Urinary bladder (tissue), 4 donors: ENCODE measurements at places on chromosomes 3 and 15. TPM values are rescaled to one million over a fixed set of nuclear protein-coding genes. Genes with fewer than 3 reads are reported as not detected.

The TMEM43 gene
- total RNA-seq, result 84.1 TPM

The ARHGAP31 gene
- total RNA-seq, result 16.1 TPM

The MYZAP gene
- total RNA-seq, result 19.2 TPM

The CDCP1 gene
- total RNA-seq, result 2.9 TPM

The RFTN1 gene
- total RNA-seq, result 26.3 TPM

The CALML4 gene
- 13.6 TPM for total RNA-seq

- DNase-seq, result no peak
Observed at GRCh38 chr3:15959434-15959811, 161.6 kb upstream of the ANKRD28 start.

DNA sequence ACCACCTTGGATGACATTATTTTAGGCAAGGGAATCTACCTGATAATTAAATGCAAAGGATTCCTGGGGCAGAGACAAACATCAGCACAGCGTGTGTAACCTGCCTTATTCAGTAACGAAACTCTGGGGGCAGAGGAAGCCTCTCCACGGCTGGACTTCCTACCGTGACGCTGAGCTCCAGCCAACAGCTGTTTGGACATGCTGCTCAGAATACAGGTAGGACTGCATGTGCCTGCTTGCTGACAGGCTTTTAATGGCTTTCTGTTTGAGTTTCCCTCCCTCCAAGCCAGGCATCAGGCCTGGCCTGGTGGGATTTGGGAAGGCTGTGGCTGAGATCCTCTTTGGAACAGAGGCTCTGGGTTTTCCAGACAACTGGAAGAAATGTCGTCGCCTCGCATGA lies 150.6 kb downstream of the ADAMTS17 start:
- no peak for DNase-seq

GRCh38 chr3:128447561-128448013 lies 19.1 kb downstream of the DNAJB8 start:
- DNase-seq, result no peak

The GCNT3 gene
- total RNA-seq, result not detected

The SEMA3G gene
- 7.6 TPM for total RNA-seq

DNA sequence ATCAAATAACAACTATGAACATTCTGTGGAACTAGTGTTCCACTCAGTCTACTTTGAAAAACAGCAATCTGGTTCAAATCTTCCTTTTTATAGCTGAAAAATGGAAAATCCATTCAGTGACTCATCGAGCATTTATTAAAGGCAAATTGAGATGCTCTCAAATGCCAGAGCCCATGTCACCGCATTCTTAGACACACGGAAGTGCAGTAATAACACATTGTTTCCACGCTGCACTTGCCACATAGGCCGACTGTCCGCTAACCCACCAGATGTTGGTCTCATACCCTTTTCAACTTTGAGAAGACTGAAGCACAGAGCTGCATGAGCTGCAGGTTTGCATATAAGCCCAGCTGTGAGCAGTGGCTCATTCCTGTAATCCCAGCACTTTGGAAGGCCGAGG lies 95.9 kb downstream of the TMEM266 start:
- DNase-seq, result no peak

The STAC gene
- 8.9 TPM for total RNA-seq

GRCh38 chr3:5250467-5251195 lies 63.1 kb downstream of the EDEM1 start:
- no peak for DNase-seq

DNA sequence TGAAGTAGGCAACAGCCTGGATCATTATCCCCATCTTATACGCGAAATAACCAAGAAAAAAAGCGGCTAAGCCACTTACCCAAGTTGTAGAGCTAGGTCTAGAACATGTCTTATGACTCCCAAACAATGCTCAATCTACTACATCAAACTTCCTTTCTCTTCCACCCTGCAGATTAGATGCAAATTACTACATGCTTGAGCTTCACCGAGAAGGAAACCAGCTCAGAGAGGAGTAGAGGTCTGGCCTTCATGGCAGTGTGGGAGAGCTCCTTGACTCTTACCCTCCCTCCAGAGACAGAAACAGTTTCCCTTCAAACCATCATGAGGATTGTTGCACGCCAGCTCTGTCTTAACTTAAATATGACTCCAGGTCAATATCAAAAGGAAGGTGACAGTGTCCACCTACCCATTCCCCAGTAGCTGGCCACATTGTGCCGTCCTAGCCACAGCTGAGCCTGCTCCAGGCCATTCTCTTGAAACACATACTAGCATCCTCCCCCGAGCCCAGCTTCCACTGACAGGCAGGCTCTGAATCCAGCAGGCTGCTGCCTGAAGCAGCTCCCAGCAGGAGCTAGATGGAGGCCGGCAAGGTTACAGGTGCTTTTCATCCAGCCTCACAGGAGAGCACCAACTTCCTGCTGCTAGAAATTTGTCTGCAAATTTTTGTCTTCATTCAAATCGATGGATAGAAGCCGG lies 56.8 kb downstream of the CPN2 start:
- no peak for DNase-seq

DNA sequence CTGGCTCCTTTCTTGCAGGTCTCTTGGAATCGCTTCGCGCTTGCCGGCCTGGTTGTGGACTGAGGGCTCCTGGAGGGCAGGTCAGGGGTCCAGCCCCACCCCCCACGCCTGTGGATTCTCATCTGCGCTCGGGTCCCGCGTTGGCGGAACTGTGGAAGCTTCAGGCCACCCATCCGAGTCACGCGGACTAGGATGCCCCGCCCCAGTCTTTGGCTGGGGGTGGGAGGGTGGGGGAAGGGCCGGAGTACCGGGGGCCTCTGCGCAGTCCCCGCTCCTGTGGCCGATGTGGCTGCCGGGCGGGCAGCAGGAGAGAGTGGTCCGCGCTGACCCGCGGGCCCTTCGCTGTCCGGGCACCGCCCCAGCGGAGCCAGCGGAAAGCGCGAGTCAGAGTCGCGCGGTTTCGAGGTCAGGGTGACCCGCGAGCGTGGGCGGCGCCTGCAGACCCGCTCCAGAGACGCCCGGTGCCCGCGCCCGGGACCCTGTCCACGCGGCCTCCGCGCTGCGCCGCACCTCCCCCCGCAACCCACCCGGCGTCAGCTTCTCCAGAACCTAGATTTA lies 114.2 kb downstream of the KLF13 start:
- DNase-seq, result no peak

DNA sequence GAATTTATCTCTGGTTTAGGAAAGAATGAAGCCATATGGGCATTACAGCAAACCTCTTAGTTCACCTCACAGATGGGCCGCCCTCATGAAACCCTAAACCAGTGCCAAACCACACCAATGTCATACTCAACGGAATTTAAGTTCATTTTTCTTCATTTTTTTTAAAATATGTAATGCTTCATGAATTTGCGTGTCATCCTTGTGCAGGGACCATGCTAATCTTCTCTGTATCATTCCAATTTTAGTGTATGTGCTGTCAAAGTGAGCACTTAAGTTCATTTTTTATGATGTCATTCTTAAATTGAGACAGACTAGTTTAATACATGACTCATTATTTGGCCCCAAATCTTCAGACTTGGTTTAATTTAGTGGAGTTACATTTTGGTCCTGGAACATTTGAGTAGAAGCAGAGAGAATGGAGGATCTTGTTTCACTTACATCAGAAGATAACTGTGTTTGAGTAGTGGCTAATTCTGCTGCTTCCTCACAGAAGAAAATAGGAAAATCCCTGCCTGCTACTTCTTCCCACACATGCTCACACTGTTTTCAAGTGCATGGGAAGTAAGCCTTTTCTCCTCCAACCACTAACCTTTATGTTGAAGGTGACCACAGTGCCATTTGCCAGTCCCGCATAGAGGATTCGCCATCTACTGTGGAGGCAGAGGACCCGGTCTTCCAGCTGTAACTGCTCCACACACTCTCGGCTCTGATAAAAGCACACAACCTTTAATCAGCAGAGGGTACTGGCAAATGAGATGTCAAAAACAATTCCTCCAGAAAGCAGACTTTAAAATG lies 63.3 kb downstream of the ZNF106 start:
- DNase-seq, result no peak

GRCh38 chr3:52724511-52724910 lies 18.6 kb downstream of the SPCS1 start:
- no peak for DNase-seq

The SAMMSON gene
- 0.21 TPM for total RNA-seq

The PRICKLE2 gene
- total RNA-seq, result 89.7 TPM
